Left lung (tissue), 14 donors: ENCODE measurements at places on chromosomes 7 and 10.

- DNase-seq, result no peak
Observed at GRCh38 chr7:676246-676971, 50.1 kb upstream of the DNAAF5 start.

GRCh38 chr10:71756311-71757191 lies 16.8 kb downstream of the VSIR start:
- DNase-seq, result no peak

DNA sequence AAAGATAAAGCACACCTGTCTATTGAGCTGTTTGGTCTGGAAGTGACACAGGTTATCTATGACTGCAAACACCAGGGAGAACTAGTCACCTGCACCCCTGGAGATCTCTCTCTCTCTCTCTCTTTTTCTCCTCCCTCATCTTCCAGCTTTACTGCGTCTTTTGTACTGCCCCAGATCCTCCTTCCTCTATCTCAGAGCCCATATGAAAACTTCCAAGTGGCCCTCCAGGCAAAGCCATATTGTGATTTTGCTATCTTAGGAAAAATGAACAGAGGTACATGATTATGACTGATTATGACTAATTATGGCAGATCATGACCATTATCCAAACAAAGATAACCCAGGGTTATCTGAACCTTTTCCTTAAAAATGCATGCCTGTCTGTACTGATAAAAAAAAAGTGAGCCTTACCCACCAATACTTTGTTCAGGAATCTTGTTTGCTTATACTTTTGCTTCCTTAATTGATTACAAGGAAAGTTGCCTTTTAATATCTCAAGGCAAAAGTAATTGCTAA lies 12.6 kb upstream of the EPHB6 start:
- DNase-seq, result no peak

- DNase-seq, result no peak
Observed at GRCh38 chr7:99102361-99102760, 41.5 kb downstream of the SMURF1 start.

- DNase-seq, result no peak
Observed at GRCh38 chr10:35184527-35185171, 58.0 kb downstream of the CREM start.

- DNase-seq, result no peak
Observed at GRCh38 chr10:44985175-44985681, 6.6 kb upstream of the DEPP1 start.

- no peak for DNase-seq
Observed at GRCh38 chr10:4053940-4054339, 268.9 kb upstream of the KLF6 start.

- DNase-seq, result no peak
Observed at GRCh38 chr10:24451325-24451820, 242.4 kb downstream of the KIAA1217 start.

GRCh38 chr7:14351167-14351566 lies 361.7 kb upstream of the ETV1 start:
- no peak for DNase-seq

DNA sequence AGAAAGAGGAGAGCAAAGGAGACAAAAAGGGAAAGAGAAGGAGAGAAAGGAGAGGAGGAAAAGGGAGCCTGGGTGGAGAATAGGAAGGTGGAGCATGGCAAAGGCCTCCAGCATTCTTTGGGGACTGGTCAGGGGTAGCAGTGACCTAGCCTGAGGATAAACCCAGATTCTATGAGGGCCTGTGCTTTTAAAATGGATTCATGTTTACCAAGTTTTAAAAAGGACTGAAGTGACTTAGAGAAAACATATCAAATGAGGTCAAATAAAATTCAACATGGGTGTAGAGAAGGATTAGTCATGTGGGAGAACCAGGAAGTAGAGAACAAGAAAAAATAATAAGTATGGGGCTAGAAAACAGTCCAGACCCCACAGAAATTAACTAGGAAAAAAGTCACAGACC lies 20.7 kb downstream of the CREB3L2 start:
- no peak for DNase-seq

DNA sequence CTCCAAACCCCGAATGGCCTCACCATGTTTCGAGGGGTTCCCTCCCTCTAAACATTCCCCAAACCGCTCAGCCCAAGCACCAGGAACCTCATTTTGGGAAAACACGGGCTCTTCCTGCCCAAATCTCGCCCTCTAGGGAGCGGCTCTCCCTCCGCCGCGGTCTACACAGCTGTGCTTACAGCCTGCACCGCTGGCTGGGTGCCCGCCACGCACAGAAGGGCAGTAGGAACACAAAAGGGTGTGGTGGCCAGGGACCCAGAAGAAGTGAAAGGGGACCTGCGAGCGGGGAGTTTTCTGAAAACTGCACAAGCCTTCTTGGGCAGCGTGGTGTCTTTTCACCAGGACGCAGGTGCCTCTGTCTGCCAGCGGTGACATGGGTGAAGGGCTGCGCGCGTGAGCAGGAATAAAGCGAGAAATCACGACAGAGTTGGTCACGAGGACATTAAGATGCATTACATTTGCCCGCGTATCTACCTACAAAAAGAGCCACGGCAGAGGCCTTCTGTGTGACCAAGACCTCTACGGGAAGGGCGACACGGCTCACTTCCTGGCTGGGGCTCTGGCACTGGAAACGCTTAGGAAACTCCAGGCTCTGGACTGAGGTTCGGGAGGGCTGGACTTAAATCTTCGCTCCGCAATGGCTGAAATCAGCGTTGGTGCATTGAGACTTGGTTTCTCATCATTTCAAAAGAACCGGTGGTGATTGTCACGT lies 171.7 kb downstream of the LSM5 start:
- peak; percentile 24 for DNase-seq

DNA sequence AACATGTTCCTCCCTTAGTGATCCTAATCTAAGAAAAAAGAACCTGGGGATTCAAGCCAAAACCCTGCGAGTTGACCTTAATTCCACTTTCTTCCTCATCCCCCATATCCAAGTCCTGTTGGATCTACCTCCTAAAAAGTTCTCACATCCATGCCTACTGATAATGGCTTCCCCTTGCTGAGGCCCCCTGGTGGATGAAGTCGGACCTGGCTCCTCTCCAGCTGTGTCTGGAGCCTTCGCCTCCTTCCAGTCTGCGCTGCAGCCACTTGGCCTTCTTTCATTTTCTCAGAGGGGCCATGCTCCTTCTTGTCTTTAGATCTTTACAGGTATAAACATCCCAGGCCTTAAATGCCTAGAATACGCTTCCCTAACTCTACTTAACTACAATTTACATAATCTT lies 8.1 kb downstream of the PDE1C start:
- DNase-seq, result no peak

DNA sequence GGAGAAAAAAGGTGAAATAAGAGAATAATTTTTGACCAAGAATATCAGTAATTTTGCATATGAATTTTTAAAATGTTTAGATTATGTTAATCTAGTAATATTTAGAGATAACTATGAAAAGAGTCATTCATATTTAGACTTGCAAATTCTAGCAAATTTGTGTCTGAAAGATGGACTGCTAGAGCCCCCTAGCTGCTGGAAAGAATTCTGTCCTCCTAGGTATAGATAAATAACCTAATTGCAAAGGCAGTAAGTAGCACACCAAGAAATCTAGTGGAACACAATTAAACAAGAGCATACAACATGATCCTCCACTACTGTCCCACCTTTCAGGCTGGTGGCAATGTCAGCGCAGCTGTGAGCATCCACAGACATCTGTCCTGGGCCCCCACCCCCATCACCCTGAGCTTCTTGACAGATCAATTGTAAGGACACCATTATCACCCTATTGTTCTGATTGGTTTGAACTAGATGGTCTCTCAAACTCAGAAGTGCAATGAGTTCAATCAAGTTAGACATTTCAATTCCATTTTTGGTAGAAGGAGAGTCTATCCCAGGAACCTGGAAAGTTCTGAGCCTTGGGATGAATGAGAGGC lies 15.0 kb upstream of the GFRA1 start:
- peak; percentile 72 for DNase-seq

DNA sequence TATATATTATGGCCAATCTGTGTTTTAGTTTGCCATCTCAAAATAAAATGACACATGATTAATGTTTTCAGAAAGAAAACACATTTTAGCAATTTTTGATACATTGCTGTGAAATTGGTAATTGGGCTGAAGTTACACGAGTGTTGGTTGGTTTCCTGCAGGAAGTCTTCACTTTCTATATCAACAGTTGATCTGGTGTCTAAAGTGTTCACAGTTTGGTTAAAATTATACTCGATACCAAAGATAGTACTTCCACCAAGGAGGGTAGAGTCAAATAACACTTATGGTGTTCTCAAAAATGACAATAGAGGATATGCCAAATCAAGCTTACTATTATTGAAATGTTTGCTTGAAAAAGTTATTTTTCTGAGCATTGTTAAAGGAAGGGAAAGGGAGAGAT lies 120.3 kb upstream of the GLCCI1 start:
- no peak for DNase-seq

- DNase-seq, result no peak
Observed at GRCh38 chr10:71459513-71459912, 62.8 kb downstream of the CDH23 start.

GRCh38 chr7:87058744-87059524 lies 520 bp downstream of the ELAPOR2 start:
- peak; percentile 40 for DNase-seq

- DNase-seq, result no peak
Observed at GRCh38 chr10:119306986-119307392, 99.6 kb downstream of the GRK5 start.

GRCh38 chr7:18715988-18716387 lies 220.4 kb downstream of the HDAC9 start:
- no peak for DNase-seq

- no peak for DNase-seq
Observed at GRCh38 chr10:48609441-48609840, 4.6 kb upstream of the ARHGAP22 start.

DNA sequence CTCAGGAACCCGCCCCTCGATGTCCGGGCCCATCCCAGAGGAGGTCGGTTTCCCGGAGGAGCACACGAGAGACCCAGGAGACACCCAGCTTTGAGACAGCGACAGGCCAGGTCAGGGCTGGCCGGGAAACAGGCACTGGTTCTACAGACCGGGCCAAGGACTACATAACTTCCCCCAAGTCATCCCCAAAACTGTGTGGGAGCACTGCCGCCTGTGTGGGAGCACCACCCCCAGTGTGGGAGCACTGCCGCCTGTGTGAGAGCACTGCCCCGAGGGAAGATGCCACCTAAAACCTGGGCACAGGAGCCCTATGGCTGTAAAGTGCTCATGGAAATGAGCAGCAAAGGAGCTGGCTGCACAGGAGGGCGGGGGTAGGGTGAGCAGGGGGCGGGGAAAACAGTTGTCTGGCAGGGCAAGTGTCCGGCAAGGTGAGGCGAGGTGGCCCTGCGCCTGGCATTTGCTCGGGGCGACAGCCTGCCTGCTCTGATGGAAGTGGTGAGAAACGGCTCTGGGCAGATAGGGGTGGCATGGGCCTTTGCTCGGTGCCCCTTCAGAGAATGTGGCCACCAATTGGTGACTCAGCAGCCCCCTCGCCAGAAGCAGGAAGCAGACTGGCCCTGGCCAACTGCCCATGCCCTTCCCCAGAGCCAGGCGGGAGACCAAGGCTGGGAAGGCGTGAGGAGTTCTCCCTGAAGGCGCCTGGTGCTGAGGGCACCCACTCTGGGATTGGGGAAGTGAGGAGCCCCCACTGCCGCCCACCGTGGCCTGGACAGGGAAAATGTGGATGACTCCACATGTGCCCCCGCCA lies 26.2 kb downstream of the PAPOLB start:
- DNase-seq, result no peak

DNA sequence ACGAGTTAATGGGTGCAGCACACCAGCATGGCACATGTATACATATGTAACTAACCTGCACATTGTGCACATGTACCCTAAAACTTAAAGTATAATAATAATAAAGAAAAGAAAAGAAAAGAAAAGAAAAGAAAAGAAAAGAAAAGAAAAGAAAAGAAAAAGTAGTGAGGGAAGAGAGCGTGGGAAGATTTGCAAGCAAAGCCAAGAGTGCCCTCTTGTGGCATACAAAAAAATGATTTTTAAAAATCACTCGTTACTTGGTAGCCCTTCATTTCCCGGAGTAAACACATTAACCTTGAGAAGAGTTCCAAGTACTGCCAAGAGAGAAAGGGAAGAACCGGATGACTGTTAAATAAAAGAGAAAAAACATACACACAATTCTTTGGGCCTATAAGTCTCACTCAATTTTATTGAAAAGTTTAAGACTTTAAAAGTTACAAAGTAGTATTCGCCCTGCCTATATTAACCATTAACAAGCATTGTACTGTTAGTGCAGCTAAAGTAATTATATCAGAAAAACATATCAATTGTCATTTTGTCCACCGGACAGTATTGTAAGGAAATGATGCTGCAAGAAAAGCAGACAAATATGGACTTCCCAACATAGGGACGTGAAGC lies 6.2 kb upstream of the CH25H start:
- no peak for DNase-seq

- no peak for DNase-seq
Observed at GRCh38 chr10:34337917-34338316, 477.2 kb downstream of the PARD3 start.

DNA sequence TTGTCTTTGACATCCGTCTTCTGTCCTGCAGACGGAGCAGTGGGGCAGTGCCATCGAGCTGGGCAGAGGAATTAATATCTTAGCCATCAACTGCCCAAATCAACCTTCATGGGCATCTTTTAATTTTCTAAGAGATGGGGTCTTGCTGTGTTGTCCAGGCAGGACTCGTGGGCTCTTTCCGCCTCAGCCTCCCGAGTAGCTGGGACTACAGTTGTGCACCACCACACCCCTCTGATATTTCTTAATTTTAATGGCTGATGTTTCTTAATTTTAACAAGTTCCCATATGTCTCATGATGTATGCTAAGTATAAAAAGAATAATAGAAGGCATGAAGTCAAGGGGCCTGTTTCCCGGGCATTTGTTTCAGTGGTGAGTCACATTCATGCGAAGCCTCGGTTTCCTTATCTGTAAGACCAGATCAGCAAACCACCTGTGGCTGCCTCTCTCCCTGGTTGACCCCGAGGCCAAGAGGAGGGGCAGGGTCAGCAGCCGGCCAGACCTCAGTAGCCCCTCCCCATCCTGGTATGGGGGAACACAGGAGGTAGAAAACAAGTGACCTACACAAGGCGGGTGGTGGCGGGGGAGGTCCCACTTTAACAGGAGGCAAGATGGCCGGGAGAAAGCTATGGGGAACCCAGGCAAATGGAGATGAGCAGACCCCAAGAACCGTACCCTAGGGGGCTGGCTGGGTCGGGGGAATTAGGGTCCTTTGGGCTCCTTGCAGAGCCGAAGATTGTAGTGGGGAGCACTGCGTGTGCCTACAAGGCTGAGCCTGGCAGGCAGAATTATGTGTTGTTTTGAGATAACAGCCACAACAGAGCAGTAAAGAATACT lies 85.5 kb downstream of the CUX1 start:
- no peak for DNase-seq

- no peak for DNase-seq
Observed at GRCh38 chr7:155192961-155193640, 104.6 kb upstream of the INSIG1 start.

- DNase-seq, result no peak
Observed at GRCh38 chr7:81873559-81873958, 103.7 kb upstream of the HGF start.

- DNase-seq, result no peak
Observed at GRCh38 chr7:46315891-46316290, 394.8 kb upstream of the IGFBP3 start.

DNA sequence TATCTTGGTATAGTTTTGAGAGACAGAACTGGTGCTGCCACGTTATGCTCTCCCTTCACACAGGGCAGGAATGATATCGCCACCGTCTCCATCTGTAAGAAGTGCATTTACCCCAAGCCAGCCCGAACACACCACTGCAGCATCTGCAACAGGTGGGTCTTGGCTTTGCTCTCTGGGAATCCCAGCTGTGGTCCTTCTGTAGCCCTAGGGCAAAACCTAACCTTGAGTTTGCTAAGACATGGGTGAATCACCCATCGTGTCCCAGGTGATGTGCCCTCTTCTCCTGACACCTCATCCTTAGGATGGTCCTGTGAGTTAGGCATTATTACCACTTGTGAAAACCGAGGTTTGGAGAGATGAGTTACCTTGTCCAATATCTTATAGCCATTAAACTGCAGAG lies 6.4 kb downstream of the ZDHHC16 start:
- no peak for DNase-seq
